ENCODE measurements at places on chromosomes 6 and 20.

DNA sequence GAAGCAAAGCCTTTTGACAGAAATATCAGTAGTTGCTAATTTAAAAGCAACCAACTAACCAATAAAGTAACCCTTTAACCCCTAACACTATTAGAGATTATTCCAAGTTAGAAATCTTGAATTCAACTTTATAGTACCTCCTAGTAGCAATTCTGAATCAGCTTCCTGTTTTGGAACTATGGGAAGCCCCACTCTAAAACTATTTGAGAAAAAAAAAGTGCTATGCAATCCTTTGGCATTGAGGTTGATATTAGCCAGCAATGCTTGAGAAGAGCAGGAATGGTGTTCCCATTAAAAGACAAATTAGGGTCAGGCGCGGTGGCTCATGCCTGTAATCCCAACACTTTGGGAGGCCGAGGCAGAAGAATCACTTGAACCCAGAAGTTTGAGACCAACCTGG lies 306.2 kb upstream of the ZFP64 start:
- DNase-seq = no peak

GRCh38 chr6:16028966-16029365 lies 99.9 kb upstream of the MYLIP start:
- DNase-seq = no peak

DNA sequence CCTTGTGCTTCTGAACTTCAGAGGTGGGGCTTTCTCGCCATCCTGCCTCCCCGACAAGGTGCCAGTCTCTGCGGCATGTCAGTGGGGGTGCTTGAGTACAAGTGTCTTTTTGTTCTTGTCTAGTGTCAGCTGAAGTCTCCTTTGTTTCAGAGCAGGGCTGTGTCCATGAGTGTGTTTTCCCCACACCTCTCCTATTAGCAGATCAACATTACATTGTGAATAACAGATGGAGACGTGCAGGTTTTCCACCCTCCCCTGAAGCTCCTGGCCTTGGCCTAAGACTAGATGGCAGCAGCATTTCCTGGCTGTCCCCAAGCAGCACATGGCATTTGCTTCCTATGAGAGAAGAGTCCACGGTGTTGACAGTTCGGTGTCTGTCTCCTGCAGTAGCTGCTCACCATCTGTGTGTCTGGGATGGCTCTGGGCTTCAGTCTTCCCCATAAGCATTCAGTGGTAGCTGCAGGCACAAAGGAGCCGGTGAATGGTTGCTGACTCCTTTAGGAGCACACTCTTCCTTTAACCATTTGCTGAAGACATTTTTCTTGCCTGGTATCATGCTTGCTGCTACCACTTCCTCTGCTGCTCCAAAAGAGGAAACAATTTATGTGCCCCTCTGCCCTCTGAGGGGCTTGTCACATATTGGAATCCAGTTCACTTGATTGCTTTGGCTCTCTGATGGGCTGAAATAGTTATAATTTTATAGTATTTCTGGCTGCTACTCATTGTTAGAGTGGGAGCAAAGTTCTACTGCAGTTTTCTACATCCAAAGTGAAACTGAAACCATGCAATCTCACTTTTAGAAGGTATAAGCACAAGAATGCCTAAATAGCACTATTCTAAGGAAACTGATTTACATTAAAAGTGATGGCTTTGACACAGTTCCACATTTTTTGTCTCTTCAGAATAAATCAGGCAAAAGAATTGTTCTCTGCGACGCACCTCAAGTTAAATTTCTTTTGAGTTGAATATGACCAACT lies 913.0 kb downstream of the C6orf118 start:
- DNase-seq = no peak

GRCh38 chr20:41049451-41049850 lies 20.8 kb downstream of the TOP1 start:
- DNase-seq = no peak

DNA sequence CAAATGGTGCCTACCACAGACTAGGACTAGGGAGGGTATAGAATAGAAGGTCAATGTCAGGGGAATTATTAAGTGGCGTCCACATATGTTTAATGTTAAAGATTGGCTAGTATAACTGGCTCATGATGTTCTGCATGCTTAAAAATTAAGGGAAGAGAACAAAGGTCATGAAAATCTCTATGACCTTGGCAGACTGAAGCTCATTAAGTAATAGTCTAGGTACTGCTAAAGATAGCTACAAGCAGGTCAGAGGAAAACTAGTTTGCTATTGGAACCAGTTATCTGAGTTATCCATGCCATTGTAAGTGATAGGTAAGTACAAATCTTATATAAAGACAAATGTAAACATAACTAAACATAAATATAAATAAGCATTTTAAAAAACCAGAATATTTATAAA lies 32.9 kb upstream of the PRSS35 start:
- DNase-seq = no peak

DNA sequence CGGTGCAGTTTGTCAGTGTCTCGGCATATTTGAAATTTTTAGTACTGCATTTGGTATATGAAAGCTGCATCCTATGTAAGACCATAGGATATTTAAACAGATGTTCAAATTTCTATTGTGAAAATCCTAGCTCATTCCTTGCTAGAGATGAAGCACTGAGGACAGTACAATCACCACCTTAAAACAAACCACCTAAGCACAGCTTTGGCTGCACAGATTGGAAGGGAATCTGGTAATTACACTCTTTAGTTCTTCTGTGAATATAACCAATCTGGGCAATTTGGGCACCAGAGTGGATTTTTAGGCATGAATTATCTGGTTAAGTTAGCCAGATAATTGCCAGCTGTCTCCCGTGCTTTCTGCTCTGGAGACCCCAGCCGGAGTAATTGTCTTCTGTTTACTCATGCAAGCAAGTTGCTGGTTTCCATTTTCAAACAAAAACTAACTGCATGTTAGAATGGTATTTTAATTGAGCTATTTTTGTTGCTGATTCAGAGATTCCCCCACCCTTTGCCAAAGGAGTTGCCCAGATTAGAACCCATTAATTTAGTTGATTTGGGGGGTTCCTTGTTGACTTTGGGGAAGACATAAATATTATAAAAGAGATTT lies 36.9 kb downstream of the E2F3 start:
- DNase-seq = no peak

DNA sequence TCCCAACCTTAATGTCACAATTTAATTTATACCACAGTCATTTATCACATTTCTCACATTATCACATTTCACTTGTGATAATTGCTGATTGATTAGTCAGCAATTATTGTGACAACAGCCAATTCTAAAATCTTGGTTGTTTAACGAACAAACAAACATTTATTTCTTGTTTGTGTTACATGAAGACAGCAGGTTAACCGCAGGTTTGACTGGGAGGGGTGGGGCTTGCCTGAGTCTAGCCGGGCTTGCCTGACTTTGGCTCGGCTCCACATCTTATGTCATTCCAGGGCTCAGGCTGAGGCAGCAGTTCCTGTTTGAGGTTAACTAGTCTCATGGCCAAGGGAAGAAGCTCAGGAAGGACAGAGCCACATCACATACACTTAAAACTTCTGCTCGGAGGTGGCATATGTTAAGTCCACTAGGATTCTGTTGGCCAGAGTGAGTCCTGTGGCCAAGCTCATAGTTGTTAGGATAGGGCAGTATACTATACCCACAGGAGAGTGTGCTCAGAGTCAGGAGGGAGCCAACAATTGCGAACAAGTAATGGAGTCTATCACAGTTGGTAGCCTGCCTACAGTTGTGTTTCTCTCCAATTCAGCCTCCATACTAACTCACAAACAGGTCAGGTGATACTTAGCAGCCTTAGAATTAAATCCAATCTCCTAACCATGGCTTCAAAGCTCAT lies 90.0 kb upstream of the IFNGR1 start:
- no peak for DNase-seq

- no peak for DNase-seq
These were observed 107.4 kb upstream of the RIPOR2 start for GRCh38 chr6:25042984-25043725.

Measured in stimulated activated CD8-positive, alpha-beta memory T cell treated with anti-CD3 and anti-CD28 coated beads, Interleukin-4, amount 100 ng/mL, for 1 hour (primary cell).